Naive thymus-derived CD8-positive, alpha-beta T cell (primary cell): ENCODE measurements at places on chromosomes 2 and 18. TPM values are rescaled to one million over a fixed set of nuclear protein-coding genes. Genes with fewer than 3 reads are reported as not detected.

DYNAP gene
- not detected for total RNA-seq

ALLC gene
- total RNA-seq, result not detected

DNA sequence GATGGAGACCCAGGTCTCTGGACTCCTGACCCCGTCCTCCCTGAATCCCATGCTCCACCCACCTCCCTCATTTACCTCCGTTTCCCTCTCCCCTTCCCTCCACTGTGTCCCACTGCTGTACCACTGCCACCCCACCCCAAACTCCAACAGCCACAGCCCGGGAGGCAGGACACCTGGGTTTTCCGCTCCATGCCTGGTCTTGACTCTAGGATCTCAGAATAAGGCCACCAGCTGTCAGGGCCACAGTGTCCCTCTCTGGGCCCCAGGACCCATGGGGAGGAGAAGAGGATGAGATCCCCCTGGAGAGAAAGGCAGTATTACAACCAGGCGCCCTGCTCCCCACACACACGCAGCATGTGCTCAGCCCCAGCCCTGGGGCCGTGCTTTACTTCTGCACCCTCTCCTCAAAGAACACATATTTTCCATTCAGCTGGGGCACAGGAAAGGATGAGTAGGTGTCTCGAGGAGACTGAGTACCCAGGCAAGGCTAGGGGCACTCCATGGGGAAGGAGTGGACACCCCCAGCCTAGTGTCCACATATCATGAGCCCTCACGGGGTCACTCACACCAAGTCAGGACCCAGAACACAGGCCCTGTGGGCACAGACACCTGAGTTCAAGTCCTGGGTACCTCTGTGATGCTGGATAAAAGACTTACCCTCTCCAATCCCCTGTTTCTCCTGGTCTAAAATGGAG is 700 bp downstream of the RUFY4 start:
- H3K27ac ChIP-seq, result no peak overlapping the region
- peaks cover 41% of the 10 kb centered on the region for H3K27me3 ChIP-seq
- peaks cover 12% of the 10 kb centered on the region for H3K4me1 ChIP-seq
- DNase-seq, result no peak

DNA sequence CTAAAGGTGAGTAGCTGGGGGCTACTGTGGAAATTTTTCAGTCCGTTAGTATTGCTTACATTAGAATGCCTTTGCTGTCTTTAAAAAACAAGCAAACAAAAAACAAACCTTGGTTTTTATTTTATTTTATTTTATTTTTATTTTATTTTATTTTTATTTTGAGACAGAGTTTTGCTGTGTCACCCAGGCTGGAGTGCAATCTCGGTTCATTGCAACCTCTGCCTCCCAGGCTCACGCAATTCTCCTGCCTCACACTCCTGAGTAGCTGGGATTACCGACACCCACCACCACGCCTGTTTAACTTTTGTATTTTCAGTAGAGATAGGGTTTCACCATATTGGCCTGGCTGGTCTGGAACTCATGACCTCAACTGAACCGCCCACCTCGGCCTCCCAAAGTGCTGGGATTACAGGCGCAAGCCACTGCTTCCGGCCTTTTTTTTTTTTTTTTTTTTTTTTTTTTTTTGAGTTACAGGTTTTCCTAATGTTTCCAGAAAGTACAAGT is 732.6 kb downstream of the KCNJ3 start:
- no peaks in the 10 kb centered on the region for H3K4me1 ChIP-seq
- no peaks in the 10 kb centered on the region for H3K36me3 ChIP-seq
- H3K4me3 ChIP-seq, result no peak overlapping the region
- no peaks in the 10 kb centered on the region for H3K27me3 ChIP-seq
- H3K27ac ChIP-seq, result no peak overlapping the region

DNA sequence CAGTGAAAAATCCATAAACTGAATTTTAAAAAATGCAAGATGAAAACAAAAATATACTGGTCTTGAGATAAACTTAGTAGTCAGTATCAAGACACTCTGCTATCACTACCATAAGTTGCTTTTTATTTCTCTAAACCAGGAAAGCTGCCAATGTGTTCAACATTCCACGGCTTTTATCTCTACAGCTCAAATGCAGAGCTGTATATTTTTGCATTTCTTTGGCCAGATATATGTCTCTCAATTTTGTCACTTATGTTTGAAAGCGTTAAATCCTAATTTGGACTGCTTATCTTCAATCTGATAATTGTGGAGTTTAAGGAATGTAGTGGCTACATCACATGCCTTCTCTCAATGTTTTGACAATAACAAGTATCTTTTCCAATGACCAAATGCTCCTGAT is 609.5 kb downstream of the EPHA4 start:
- no peaks in the 10 kb centered on the region for H3K36me3 ChIP-seq
- H3K27ac ChIP-seq, result no peak overlapping the region
- no peak overlapping the region for H3K4me3 ChIP-seq
- H3K4me1 ChIP-seq, result no peaks in the 10 kb centered on the region
- no peaks in the 10 kb centered on the region for H3K27me3 ChIP-seq
- no peak for DNase-seq

GRCh38 chr18:9721893-9722550 is 13.9 kb downstream of the RAB31 start:
- H3K4me1 ChIP-seq, result peaks cover 3% of the 10 kb centered on the region
- H3K36me3 ChIP-seq, result no peaks in the 10 kb centered on the region
- no peak for DNase-seq
- H3K27ac ChIP-seq, result no peak overlapping the region
- no peak overlapping the region for H3K4me3 ChIP-seq

DNA sequence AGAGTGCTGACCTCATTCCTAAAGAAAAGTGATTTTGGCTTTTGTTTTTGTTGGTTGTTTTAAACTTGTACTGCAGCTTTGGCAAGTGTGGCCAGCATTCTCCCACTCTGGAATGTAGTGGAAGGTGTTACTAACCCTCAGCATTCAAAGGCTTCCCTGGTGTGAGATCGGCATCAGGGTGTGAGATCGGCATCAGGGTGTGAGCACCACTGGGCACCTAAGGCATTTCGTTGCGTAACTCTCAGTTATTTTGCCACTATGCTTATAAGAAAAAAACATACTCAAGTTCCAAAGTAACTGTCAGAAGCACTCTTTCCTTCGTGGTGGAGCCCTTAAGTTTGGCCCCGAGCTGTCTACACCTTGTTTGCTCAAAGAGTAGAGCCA is 1.7 kb downstream of the CYBRD1 start:
- H3K27ac ChIP-seq, result no peak overlapping the region
- DNase-seq, result no peak
- peaks cover 14% of the 10 kb centered on the region for H3K4me1 ChIP-seq
- no peaks in the 10 kb centered on the region for H3K36me3 ChIP-seq
- peak overlapping the region; percentile 75 for H3K4me3 ChIP-seq

GRCh38 chr2:85540133-85540648 is 1.2 kb downstream of the MAT2A start:
- peak overlapping the region; percentile 96 for H3K4me3 ChIP-seq
- DNase-seq, result no peak
- no peaks in the 10 kb centered on the region for H3K27me3 ChIP-seq
- peaks cover 37% of the 10 kb centered on the region for H3K4me1 ChIP-seq
- H3K27ac ChIP-seq, result peak overlapping the region; percentile 91
- H3K36me3 ChIP-seq, result peaks cover 21% of the 10 kb centered on the region

DNA sequence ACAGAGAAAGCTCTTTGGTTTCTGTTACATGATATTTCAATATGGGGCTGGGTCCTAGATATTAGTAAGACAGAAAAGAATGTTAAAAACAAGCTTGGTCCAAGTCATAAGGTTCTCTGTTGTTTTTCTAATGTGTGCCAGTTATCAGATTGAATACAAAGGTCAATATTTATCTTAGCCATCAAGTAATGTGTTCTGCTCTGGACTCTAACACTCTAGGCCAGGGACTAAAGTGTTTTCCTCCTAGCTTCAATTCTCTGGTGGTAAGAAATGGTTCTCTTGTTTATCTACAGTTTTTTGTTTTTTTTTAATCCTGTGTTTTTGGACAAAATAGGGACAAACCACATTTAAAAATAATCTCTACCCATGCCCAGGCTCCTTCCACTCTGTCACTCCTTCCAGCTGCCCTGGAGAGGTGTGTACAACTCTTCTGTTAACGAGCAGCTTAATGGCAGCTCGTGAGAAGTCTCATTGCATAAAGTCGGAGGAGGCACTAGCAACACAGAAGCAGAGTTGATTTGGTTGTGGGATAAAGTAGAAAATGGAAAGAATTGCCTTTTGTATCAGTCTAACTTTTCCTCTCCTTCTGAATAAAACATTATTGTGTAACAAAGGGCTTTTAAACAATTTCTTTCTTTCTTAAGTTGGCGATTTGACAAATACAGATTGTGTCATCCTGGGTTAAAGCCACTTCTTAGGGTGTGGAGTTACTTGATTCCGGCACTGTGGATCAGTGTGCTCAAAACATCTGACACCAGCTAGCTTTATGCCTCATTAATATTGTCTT is 8.0 kb upstream of the SESTD1 start:
- no peaks in the 10 kb centered on the region for H3K4me1 ChIP-seq
- H3K27ac ChIP-seq, result no peak overlapping the region
- no peak overlapping the region for H3K4me3 ChIP-seq
- no peak for DNase-seq

DNA sequence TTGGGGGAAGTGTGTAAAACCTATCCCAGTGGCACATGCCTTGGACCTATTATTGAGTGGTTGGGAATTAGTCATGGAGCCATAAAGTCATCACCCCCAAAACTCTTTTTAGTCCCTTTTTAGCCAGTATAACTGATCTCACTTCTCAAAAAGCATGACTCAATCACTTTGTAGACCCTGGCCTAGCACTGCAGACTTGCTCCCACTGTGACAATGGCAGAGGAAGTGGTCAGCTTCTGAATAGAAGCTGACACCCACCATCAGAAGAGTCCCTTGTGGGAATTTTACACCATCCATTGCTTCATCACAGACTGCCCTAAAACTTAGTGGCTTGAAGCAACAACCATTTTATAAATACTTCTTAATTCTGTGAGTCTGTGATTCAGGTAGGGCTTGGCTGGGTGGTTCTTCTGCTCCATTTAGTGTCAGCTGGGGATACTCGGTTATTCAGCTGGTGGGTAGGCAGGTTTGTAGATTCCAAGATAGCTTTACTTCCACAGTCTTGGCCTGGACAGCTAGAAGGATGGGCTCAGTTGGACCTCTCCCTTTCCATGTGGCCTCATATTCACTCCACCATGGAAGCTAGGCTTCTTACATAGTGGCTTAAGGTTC is 10.8 kb upstream of the ITGA6 start:
- H3K27me3 ChIP-seq, result peaks cover 8% of the 10 kb centered on the region
- H3K36me3 ChIP-seq, result no peaks in the 10 kb centered on the region
- H3K4me1 ChIP-seq, result no peaks in the 10 kb centered on the region
- no peak overlapping the region for H3K4me3 ChIP-seq
- H3K27ac ChIP-seq, result no peak overlapping the region

- no peak for DNase-seq
- no peak overlapping the region for H3K4me3 ChIP-seq
- H3K27ac ChIP-seq, result peak overlapping the region; percentile 17
- H3K36me3 ChIP-seq, result no peaks in the 10 kb centered on the region
Observed at GRCh38 chr18:10006311-10006893, 92.6 kb downstream of the VAPA start.

- no peak overlapping the region for H3K27ac ChIP-seq
- H3K4me1 ChIP-seq, result no peaks in the 10 kb centered on the region
- no peak for DNase-seq
- H3K4me3 ChIP-seq, result no peak overlapping the region
- no peaks in the 10 kb centered on the region for H3K36me3 ChIP-seq
- peaks cover 40% of the 10 kb centered on the region for H3K27me3 ChIP-seq
Observed at GRCh38 chr2:161434118-161434517, 18.0 kb downstream of the TBR1 start.

GRCh38 chr2:181185421-181185820 is 205.0 kb downstream of the UBE2E3 start:
- H3K4me1 ChIP-seq, result peaks cover 41% of the 10 kb centered on the region
- H3K27me3 ChIP-seq, result no peaks in the 10 kb centered on the region
- H3K4me3 ChIP-seq, result no peak overlapping the region
- no peaks in the 10 kb centered on the region for H3K36me3 ChIP-seq
- H3K27ac ChIP-seq, result no peak overlapping the region

MC5R gene
- not detected for total RNA-seq

ENOSF1 gene
- total RNA-seq, result 123 TPM

DNA sequence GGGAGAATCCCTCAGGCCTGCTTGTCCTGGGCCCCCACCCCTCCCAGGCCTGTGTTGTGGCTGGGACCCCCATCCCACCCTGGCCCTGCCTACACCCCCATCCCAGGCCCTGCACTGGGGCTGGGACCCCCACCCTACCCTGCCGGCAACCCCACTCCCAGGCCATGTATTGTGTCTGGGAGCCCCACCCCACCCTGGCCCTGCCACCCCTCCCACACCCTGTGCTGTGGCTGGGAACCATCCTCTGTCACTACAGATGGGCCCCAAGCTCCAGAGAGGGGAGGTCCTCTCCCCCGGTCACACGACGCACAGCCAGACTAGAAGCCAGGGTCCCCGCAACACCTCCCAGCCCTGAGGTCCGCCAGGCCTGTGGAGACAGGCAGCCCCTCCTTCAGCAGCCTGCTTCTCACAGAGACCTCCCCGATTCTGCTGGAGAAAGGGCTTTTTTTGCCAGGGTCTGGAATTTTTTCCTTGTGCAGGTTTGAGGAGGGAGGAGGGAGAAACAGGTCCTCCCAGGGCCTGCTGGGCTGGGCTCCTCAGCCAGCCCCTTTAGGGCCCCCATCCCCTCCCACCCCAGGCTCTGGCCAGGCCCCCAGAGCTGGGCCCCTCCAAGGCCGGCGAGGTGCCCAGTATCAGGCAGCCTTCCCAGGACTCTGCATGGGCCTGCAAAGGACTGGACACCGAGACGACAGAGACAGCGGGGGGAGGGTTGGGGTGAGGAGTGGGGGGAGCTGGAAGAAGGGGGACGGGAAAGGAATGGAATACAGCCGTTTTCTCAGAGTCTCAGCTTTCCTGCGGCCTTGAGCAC is 28.0 kb downstream of the KIF1A start:
- no peaks in the 10 kb centered on the region for H3K4me1 ChIP-seq
- DNase-seq, result no peak
- H3K27me3 ChIP-seq, result peaks cover 13% of the 10 kb centered on the region
- no peak overlapping the region for H3K27ac ChIP-seq
- H3K4me3 ChIP-seq, result no peak overlapping the region

DNA sequence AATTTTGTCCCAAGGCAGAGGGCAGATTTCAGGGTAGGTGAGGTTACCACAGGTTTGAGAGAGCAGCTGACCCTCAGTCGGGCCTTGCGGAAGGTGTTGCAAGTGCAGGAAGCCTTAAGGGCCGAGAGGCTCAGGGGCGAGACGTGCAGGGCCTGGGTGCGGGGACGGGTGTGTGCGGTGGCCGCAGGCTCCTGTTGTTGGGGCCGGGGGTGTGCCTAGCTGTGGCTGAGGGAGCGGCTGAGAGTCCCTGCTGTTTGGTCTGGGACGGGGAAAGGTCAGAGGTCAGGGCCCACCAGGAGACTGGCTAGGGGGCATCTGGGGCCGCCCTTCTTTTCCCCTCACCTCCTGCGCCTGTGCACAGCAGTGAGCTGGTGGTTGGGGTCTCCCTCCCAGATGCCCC is 52.5 kb downstream of the NTSR2 start:
- no peak for DNase-seq
- H3K4me3 ChIP-seq, result no peak overlapping the region
- no peak overlapping the region for H3K27ac ChIP-seq
- no peaks in the 10 kb centered on the region for H3K4me1 ChIP-seq
- H3K36me3 ChIP-seq, result no peaks in the 10 kb centered on the region

KIAA2012 gene
- total RNA-seq, result not detected

RNF152 gene
- 0.23 TPM for total RNA-seq

GRCh38 chr2:217740756-217741155 is 262.0 kb downstream of the TNS1 start:
- no peak overlapping the region for H3K27ac ChIP-seq
- no peaks in the 10 kb centered on the region for H3K36me3 ChIP-seq
- H3K4me1 ChIP-seq, result peaks cover under 1% of the 10 kb centered on the region
- H3K4me3 ChIP-seq, result no peak overlapping the region
- DNase-seq, result no peak

CCDC85A gene
- total RNA-seq, result not detected
